ENCODE measurements at places on chromosomes 2 and 18. TPM values are rescaled to one million over a fixed set of nuclear protein-coding genes. Genes with fewer than 3 reads are reported as not detected.

Gene MRPL53
- total RNA-seq = 147 TPM

GRCh38 chr18:65017372-65017760 lies 733.4 kb upstream of the CDH7 start:
- H3K27ac ChIP-seq = no peak overlapping the region
- no peak for DNase-seq
- H3K4me3 ChIP-seq = no peak overlapping the region
- H3K36me3 ChIP-seq = no peaks in the 10 kb centered on the region
- H3K27me3 ChIP-seq = no peaks in the 10 kb centered on the region

DNA sequence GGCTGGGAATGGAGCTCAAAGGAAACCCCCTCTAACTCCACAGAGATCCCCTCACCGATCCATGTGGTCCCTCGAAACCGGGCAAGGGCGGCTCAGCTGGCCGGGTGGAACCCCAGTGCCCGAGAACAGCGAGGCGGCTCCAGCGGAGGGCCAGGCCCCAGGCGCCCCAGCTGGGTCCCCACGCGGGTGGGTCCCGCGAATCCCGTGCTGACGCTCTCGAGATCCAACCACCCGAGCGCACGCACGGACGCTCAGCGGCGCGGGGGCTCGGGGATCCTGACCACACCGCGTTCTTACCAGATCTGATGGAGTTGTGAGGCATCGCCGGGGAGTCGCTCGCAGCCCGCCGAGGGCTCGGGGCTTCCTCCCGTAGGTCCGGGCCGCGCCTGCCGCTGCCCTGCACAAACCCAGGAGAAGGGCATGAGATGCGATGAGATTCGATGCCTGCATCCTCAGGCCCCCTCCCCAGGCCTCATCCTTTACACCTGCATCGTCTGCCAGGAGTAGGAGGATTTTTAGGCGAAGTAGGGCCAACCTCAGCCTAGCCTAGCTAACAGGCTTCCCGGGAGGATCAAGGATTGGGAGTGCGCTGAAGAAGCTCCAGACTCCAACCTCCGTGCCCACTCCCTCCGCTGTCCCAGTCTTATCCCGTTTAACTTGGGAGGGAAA lies 514 bp downstream of the PAX8 start:
- H3K27ac ChIP-seq = no peak overlapping the region
- H3K27me3 ChIP-seq = peaks cover 78% of the 10 kb centered on the region
- DNase-seq = no peak
- no peaks in the 10 kb centered on the region for H3K36me3 ChIP-seq
- no peak overlapping the region for H3K4me3 ChIP-seq

DNA sequence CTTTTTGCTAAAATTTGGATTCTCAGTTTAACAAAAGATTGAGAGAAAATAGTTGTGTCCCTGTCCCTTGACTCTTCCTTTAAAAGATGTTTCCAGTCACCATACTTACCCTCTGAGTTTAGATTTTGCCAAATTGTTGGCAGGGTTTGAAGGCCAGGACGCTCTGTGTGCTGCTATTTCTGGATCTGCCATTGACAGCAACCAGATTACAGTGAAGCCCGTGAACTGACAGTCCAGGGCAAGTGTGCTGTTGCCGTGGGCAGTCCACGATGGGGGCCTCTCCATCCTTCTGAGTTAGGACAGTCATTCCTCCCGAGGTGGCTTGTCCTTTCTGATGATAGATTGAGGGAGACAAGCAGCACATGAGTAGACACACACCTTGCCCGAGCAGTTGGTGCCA lies 89.9 kb downstream of the PTPRM start:
- peak; percentile 58 for DNase-seq
- H3K27ac ChIP-seq = peak overlapping the region; percentile 73
- no peak overlapping the region for H3K4me3 ChIP-seq
- H3K4me1 ChIP-seq = peaks cover 29% of the 10 kb centered on the region
- H3K27me3 ChIP-seq = no peaks in the 10 kb centered on the region
- H3K36me3 ChIP-seq = no peaks in the 10 kb centered on the region
